ENCODE measurements at places on chromosomes 3 and 15. TPM values are rescaled to one million over a fixed set of nuclear protein-coding genes. Genes with fewer than 3 reads are reported as not detected.

Gene LMAN1L
- total RNA-seq = under 0.01 TPM

Gene XRN1
- 57.5 TPM for total RNA-seq

Gene RETNLB
- total RNA-seq = not detected

Gene UBAP1L
- total RNA-seq = 3.3 TPM

Gene GALNT15
- 7.1 TPM for total RNA-seq

Gene CASR
- total RNA-seq = not detected

Gene SLC38A3
- total RNA-seq = 0.29 TPM

Gene FETUB
- not detected for total RNA-seq

Gene KPNA4
- 40.9 TPM for total RNA-seq

Gene CHRM5
- total RNA-seq = under 0.01 TPM

Gene CPB1
- 1.1 TPM for total RNA-seq

Gene EIF3J
- total RNA-seq = 36.2 TPM

Gene TLR9
- not detected for total RNA-seq

Gene HRG
- not detected for total RNA-seq

Gene TF
- 0.88 TPM for total RNA-seq

Gene GDPGP1
- total RNA-seq = 8.0 TPM

Gene GLDN
- 0.59 TPM for total RNA-seq

Gene ERICH6
- total RNA-seq = under 0.01 TPM

Gene DLEC1
- 0.29 TPM for total RNA-seq

Gene GPR149
- not detected for total RNA-seq

Gene MYO5C
- total RNA-seq = under 0.01 TPM

Gene GOLGA6L4
- total RNA-seq = 1.8 TPM

Gene CFAP100
- total RNA-seq = not detected

Gene FOXL2
- under 0.01 TPM for total RNA-seq

Gene LRRIQ4
- 0.29 TPM for total RNA-seq

Gene ITIH4
- 3.5 TPM for total RNA-seq

Gene TMEM40
- not detected for total RNA-seq

Gene CX3CR1
- under 0.01 TPM for total RNA-seq

Gene FOXB1
- not detected for total RNA-seq

Gene PLAAT1
- total RNA-seq = under 0.01 TPM

Gene CCDC39
- not detected for total RNA-seq

Gene RARB
- 4.1 TPM for total RNA-seq

Gene ARL6IP5
- 99.9 TPM for total RNA-seq

Gene MAGI1
- 66.6 TPM for total RNA-seq

Gene CCDC174
- 16.2 TPM for total RNA-seq

Gene SATB1
- total RNA-seq = 35.7 TPM

Gene ZNF502
- 4.0 TPM for total RNA-seq

Gene FSIP1
- total RNA-seq = 3.6 TPM

Gene AQP9
- total RNA-seq = under 0.01 TPM

Gene CIAO2A
- 45.2 TPM for total RNA-seq

Gene PPP1R14D
- total RNA-seq = not detected

Gene SEMA3B
- total RNA-seq = 5.9 TPM

Gene SHF
- 4.1 TPM for total RNA-seq

All from osteoblast (primary cell).